ENCODE measurements at places on chromosomes 4 and X. TPM values are rescaled to one million over a fixed set of nuclear protein-coding genes. Genes with fewer than 3 reads are reported as not detected.

The VCX2 gene
- 0.19 TPM for total RNA-seq

The FAM9A gene
- total RNA-seq: not detected

The SLC9B1 gene
- 2.0 TPM for total RNA-seq

The STPG2 gene
- total RNA-seq: 0.56 TPM
